ENCODE measurements at places on chromosomes 13 and 19.
A peak's percentile ranks its signal among the peaks of the same experiment; 100 is the strongest.

DNA sequence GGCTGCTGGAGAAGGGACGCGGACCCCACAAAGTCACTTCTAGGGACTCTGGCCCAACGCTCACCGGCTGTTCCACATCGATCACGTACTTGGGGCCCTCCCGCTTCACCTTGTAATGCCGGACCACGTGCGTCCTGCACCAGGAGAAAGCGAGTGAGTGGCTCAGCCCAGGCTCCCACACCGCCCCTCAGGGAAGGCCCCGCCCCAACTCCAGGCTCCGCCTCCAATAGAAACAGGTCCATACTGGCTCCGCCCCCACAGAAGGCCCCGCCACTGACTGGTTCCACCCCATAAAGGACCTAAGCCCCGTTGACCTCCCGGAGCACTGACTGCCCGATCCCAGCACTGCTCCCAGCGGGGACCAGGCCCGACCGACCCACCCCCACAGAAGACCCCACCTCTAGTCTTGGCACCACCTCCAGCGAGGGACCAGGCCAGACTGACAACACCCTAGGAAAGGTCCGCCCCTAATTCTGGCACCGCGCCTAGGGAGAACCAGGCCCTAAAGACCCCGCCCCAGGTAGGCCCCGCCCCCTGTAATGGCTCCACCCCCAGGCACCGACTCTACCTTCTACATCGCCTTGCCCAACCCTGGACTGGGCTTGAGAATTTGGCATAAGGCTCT, 11.3 kb downstream of the STAP2 start:
- peak; percentile 74 for DNase-seq

- no peak for DNase-seq
Measured at GRCh38 chr19:28493884-28494283, 719.1 kb downstream of the UQCRFS1 start.

DNA sequence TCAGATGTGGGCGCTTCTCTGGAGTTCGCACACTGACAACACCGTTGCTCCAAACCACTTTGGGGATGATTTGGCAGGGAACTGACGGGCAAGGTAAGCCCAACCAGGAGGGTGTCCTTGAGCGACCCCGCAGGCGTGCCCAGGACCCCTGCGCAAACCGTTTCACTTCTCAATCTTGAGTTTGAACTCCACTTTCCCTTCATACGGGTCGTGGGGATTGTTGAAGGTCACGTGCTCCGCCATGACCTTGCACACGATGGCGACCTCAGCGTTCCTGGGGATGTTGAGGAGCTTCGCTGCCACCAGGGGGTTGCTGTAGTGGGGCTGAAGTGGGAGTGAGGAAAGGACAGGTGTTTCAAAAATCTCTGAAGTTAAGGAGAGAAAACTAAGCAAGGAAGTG, 8.8 kb downstream of the ATP4B start:
- no peak for DNase-seq

DNA sequence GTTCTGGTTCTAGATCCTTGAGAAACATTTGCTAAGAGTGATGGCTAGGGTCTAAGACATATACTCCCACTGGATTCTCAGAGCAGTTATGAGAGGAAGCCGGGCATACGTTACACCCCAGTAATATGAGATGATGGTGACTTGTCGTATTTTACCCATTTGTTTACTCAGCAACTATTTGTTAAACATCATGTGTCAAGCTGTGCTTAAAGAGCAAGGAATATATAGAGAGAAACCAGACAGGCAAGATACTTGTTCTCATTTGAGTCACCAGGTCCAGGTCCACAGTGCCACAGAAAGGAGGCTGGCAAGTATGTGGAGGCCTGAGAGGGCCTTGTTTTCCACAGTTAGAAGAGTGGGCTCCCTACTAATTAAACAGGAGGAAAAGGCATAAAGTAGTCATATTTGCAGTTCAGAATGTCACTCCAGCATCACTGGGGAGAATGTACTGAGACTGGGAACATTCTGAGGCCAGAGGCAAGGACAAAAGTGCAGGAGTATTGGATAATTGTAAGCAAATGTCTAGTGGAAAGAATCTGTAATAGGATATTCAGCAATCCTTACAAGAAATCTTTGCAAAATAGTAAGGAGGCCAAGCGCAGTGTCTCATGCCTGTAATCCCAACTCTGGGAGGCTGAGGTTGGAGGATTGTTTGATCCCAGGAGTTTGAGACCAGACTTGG, 142.2 kb downstream of the IRS2 start:
- DNase-seq, result no peak

GRCh38 chr13:100512422-100512821, 76.2 kb downstream of the GGACT start:
- no peak for DNase-seq

- DNase-seq, result no peak
Measured at GRCh38 chr13:22736084-22736767, 444.6 kb upstream of the SGCG start.

DNA sequence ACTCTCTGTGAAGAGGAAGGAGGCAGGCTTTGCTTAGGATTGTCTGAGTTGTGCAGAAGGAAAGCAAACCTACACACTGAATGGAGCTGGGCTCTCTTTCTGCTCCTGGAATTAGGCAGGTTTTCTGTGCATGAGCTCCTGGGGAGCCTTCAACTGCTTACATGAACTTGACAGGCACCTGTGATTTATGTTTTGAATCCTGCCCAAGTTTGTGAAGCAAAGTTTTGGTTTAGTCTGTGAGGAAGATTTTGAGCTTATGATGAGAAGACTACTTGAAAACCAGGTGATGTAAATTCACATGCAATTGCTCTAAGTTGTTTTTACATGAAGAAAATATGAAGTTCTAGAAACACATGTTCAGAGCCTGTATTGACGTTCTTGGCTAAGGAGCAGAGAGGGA, 109.0 kb downstream of the SLAIN1 start:
- no peak for DNase-seq

DNA sequence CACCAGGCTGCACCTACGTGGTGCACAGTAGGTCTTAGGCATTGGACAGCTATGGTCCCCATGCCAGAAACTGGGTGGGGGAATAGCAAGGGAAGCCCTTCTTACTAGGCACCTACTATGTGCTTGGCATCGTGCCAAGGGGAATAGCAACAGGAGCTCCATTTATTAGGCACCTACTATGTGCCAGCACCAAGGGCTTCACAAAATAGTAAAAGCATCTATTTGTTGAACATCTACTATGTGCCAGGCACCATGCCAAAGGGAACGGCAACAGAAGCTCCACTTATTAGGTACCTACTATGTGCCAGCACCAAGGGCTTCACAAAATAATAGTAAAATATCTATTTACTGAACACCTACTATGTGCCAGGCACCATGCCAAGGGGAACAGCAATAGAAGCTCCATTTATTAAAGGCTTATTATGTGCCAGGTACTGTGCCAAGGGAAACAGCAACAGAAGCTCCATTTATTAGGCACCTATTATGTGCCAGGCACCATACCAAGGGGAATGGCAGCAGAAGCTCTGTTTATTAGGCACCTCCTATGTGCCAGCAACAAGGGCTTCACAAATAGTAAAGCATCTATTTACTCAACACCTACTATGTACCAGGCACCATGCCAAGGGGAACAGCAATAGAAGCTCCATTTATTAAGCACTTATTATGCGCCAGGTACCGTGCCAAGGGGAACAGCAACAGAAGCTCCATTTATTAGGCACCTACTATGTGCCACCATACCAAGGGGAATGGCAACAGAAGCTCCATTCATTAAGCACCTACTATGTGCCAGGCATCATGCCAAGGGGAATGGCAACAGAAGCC, 108.5 kb downstream of the PTPRS start:
- no peak for DNase-seq

DNA sequence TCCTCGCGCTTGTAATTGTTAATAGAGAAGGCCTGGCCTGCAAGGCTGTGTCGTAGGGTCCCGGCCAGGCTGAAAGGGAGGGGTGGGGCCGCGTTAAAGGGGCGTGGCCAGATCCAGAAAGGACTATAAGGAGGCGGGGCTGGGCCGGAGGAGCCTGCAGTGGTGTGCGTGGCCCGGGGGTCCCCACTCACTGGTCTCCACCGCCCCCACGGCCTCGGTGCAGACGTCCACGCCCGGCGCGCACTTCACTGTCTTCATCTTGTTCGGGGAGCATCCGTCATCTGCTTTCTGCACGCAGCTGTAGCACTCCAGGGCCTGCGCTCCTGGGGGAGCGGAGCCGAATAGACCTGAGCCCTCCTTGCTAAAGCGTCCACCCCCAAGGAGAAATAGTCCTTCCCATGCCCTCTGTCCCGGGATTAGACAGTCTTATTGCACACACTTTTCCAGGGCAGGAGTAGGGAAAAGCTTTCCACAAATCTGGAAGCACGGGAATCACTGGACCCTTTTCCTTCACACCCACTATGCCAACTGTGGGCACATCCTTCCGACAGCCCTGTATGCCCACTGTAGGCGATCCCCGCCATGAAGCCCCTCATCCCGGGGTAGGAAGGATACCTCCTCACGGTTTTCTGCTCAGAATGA, 1.2 kb downstream of the LYPD3 start:
- no peak for DNase-seq

DNA sequence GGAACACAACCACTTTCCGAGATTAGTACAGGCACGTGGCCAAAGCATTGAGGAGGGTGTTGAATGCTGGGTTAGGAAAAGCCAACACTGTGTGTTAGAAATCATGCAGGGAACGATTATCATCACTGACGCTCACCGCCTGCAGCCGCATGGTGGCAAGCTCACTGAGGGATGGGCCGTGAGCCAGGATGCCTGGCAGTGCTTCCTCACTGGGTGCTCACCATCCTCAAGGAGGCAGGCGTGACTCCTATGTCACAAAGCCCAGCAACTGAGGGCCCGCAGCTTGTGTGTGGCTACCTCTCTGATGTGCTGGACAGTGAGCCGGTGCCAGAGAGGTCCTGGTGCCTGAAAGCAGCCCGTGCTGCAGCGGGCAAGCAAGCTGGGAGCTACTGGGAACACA, 30.4 kb upstream of the TIMM44 start:
- DNase-seq, result no peak

- no peak for DNase-seq
Measured at GRCh38 chr13:107881362-107881761, 334.0 kb downstream of the LIG4 start.
